ENCODE measurements at places on chromosomes 3 and 15. TPM values are rescaled to one million over a fixed set of nuclear protein-coding genes. Genes with fewer than 3 reads are reported as not detected.
A peak's percentile ranks its signal among the peaks of the same experiment; 100 is the strongest.

DNA sequence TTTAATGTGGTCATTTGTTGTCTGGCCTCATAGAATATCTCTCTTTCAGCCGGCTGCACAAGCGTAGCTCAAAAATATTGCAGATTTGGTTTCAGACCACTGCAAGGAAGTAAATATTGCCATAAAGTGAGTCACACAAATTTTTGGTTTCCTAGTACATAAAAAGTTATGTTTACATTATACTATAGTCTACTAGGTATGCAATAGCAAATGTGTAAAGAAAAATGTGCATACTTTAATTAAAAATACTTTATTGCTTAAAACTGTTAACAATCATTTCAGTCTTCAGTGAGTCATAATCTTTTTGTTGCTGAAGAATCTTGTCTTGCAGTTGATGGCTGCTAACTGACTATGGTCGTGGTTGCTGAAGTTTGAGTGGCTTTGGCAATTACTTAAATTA, 425.1 kb upstream of the ROBO1 start:
- no peak for DNase-seq

DNA sequence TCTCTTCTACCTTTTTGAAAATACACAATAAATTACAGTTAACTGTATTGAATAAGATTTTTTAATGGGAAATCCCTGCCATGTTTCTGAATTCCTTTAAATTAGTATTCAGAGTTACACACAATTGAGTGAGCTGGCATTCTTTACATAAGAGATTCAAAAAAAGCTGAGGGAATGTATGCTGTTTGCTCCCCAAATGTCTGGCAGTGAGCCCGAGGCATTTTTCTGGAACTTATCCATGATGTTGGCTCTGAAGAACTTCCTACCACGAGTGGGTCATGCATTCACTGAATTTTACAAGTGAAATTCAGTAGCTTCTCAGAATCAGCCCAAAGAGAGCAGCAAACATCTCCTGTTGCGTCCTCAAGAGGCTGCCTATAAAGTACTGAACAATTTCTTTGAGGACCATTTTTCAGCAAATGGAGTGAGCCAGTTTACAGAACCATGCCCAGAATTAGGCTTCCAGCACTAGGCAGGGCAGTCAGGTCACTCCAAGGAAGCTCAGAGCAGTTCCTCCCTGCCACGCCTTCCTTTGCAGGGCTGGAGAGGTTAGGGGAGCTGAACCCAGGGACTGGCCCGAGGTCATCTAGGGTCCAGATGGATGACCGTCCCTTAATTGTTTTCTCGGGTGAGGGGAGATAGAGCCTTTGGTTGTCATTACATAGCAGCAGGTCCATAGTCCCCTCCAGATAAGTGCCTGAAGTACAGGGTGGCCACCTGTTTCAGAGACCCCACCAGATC, 21.2 kb downstream of the GABRA5 start:
- no peak for DNase-seq

- no peak for DNase-seq
Observed at GRCh38 chr15:98612490-98613110, 35.7 kb upstream of the IGF1R start.

DNA sequence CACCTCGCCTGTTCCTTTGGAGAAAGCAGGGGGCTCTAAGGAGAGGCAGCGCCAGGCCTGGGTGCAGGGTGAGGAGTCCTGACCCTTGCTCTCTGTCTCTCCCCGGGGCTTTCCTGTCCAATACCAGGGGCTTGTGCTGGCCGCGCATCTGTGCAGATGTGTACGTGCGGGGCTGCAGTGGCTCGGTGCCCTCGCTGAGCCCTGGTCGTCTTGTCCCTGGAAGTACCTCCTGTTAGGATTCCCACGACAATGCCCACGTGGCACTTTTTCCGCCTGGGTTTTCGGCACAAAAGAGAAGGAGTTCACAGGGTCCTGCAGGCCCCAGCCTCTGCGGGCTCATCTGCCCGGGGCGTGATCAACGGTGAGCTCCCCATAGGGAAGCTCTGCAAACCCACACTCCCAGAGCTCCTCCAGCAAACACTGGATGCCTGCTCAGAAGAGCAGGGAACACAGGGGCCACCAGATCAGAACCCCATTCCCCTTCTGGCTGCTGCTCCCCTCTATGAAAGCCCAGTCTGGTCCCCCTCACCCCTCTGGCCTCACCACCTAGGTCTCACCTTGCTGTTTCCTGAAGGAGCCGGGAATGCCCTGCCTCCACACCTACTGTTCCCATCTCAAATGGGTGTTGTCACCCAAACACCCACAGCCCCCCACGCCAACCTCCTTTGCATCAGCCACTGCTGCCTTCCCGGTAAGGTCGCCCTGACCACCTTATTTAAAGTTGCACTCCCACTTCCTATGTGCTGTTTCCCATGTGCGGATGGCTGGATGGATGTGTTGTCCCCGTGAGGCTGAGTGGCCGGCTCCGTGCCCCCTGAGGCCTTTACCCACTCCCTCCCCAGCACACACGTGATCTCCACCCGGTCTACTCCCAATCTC, 62.6 kb upstream of the PRR20G start:
- DNase-seq = no peak

GRCh38 chr3:188152660-188153436, 1.1 kb upstream of the LPP start:
- peak; percentile 74 for DNase-seq

GRCh38 chr3:54776601-54777000, 151.3 kb downstream of the LRTM1 start:
- DNase-seq = no peak

GRCh38 chr15:39597336-39597735, 16.5 kb downstream of the THBS1 start:
- no peak for DNase-seq

DNA sequence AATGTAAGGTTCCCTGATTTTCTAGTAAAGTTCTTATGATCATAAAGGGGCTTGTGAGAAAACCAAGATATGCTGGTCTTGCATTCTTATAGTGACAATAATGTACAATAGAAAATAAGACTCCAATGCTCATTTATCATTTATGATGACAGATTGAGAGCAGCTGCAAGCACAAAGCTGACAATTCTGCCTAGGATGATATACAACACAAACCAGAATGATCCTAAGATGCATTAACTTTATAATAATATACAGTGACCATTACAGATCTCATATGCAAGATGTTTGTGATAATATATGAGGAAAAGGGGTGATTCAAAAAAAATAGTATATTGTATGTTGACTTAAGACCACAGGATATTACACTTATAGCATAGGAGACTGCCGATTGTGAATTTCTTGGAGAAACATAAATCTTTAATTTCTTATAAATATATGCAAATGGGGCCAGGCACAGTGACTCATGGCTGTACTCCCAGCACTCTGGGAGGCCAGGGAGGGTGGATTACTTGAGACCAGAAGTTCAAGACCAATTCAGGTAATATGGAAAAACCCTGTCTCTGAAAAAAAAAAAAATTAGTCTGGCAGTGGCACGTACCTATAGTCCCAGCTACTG, 387.0 kb downstream of the ZBBX start:
- DNase-seq = no peak

DNA sequence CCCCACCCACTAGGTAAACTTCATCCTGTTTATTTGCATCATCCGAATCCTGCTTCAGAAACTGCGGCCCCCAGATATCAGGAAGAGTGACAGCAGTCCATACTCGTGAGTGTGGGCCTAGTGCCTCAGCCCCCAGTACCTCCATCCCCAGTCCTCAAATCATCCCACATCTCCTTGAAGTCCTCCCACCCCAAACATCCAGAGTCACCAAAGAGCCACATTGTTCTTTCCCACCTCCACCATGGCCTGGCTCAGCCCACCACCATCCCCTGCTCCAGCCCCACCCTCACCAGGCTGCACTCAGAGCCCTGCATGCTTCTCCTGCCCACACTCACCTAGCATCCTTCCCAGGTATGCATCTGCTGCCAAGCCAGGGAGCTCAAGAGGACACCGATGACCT, 29.8 kb downstream of the VIPR1 start:
- no peak for DNase-seq

GRCh38 chr15:75823860-75824613, 19.2 kb upstream of the UBE2Q2 start:
- no peak for DNase-seq

- DNase-seq = no peak
Observed at GRCh38 chr3:157136647-157137387, 23.1 kb downstream of the CCNL1 start.

- DNase-seq = no peak
Observed at GRCh38 chr15:90749754-90750153, 32.6 kb downstream of the BLM start.

GRCh38 chr15:63896336-63897115, 62.8 kb upstream of the HERC1 start:
- peak; percentile 72 for DNase-seq

DNA sequence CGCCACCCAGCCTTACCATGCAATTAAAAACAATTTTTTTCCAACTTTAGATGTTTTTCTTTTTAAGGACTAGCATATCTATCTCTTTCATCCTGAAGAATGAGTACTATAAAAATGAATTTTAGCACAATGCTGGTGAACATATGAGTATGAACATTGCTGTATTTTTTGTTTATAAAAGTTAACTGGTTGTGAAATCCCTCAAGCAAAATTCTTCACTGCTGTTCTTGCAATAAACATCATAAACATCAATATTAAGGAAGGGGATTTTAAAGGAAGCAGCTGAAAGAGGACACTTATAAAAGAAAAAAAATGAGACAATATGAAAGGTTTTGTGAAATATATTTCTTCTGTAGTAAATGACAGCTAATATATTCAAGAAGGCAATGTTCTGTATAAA, 3.0 kb downstream of the PLSCR4 start:
- no peak for DNase-seq

DNA sequence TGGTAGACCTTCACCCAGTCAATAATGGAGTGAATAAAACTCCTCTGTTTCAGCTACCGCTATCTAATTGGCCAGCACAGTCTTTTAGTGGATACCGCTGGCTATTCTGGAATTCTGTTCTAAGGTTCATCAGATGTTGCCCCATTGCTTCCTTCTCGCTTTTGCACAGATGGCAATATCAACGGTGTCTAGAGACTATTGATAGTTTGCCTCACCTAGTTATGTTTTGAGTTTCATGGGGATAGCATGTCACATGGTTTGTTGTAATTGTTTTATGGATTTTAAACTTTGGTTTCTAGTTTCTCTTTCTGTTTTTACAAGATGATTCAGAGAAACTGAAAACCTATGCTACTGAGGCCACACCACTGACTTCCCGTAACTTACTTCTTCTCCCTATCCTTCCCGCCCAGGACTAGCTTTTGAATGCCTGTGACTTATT, 2.0 kb downstream of the XRN1 start:
- no peak for DNase-seq

- no peak for DNase-seq
Observed at GRCh38 chr3:152283492-152284381, 15.0 kb downstream of the MBNL1 start.

DNA sequence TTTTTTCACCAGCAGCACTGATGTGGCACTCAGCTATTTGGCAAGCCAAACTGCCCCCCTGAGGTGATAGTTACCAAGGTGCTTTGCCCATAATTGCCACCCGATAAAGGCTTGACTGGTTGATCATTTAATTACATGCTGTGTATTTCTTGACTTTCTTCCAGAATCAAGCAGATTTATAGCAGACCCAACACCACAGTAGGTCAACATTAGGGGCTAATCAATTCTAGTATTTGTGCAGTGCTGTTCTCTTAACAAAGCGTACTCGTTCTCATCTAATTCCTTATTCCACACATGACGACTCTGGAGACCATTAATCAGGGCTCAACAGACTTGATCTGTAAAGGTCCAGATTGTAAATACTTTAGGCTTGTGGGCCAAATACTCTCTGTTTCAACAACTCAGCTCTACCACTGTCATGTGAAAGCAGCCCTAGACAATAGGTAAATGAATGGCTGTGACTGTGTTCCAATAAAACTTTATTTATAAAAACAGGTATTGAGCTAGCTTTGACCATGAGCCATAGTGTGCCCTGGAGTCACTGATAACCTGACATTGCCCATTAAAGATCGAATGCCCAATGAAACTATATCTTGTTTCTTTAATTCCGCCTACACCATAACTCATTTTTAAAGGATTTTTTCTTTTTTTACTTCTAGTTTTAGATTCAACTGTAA, 119.1 kb upstream of the TMC3 start:
- DNase-seq = no peak

DNA sequence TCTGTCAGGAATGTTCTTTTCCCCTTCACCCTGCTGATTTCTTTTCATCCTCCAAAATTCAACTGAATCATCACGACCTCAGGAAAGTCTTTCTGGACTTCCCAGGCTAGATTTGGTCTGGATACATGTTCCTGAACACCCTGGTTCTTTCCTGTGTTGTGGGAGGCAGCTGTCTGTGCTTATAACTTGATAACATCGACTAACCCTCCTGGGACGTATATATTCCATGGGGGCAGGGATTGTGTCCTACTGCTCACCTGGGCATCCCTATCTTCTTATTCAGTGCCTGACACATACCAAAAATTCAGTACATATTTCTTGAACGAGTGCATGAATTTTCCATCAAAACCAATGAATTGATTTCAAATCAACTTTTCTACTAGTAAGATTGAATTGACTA, 47.6 kb upstream of the MEF2A start:
- DNase-seq = no peak

DNA sequence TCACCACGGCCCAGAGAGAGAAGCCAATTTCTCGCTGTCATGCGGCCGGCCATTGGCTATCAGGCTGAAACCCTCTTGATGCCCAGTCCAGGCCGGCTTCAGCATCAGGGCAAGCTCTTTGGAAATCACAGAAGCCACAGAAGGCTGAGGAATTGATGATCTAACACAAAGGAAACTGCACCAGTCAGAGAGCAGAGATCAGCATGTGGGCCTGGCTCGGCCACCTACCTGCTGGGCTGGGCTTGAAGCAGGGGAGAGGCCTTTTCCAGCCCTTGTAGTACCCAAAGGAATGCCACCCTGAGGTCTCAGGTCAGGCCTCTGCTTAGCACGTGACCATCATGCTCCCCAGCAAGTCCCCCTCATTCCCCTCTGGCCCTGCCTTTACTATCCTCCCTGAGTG, 119.1 kb downstream of the TLE3 start:
- no peak for DNase-seq

DNA sequence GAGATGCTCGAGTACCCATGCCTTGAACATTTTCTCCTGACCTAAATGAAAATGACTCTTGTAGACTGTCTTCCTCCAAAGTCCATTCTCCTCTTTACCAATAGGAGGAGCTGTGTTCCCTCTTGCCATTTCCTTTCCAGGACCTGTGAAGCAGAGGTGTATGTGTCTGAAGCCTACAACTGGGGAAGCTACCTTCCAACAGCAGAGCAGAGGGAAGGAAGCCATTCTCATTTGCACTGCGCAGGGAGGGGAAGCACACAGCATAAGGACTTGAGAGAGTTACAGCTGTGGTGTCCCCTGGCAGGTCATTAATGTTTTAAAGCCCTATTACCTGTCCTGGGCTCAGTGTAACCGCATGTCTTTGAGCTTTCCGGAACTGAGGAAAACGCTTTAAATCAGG, 38.7 kb downstream of the HSPBAP1 start:
- DNase-seq = peak; percentile 35

- no peak for DNase-seq
Observed at GRCh38 chr15:77094397-77095030, 23.6 kb upstream of the TSPAN3 start.

GOLIM4 gene
- total RNA-seq = 29.9 TPM

NANOGP8 gene
- 1.3 TPM for total RNA-seq

SECISBP2L gene
- total RNA-seq = 67.0 TPM

MST1R gene
- total RNA-seq = 29.6 TPM

ISL2 gene
- total RNA-seq = 0.44 TPM

SIDT1 gene
- total RNA-seq = 4.9 TPM

Data from kidney (tissue), 22 donors.